Neural crest cell (in vitro differentiated cells): ENCODE measurements at places on chromosomes 11 and 22.
A peak's percentile ranks its signal among the peaks of the same experiment; 100 is the strongest.

GRCh38 chr11:11968511-11969280, 39.7 kb downstream of the DKK3 start:
- no peak for DNase-seq

- no peak for DNase-seq
Observed at GRCh38 chr11:76885390-76886097, 24.8 kb downstream of the ACER3 start.

DNA sequence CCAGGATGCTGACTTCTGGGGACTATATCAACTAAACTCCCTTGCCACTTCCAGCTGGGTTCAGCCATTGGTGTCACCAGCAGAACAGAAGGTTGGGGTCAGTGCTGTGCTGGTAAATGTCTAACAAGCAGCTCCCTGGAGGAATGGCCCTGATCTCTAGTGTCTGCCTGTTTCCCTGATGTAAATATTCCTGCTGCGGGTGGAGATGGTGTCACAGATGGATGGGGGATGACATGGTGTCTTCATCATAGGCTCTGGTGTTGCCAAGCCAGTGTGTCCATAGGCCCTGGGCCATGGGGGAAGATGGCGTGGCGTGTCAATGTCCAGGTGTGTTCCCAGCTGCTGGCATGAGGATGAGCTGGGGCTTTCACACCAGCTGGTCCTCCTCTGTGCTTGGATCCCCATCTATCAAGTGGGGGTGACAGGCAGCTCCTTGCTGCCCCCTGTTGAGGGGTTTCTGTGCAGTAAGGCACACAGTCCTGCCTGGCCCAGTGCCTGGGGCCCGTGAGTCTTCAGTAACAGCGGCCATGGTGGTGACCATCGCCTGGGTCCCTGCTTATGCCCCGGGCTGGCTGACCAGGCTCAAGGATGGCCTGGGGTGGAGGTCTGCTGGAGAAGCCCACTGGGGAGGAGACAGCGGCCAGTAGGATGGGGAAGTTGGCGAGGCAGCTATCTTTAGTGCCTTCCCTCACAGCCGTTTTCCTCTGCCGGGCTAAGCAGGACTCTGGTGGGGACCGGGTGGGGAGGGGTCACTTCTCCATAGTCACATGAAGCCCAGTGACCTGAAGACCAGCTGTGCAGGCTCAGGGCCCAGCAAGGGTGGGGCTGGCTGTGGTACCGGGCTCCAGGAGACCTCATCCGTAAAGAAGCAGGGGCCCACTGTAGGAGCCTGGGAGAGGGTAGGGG, 12.7 kb downstream of the RPL3 start:
- no peak for DNase-seq

- no peak for DNase-seq
Observed at GRCh38 chr11:44165432-44165831, 70.0 kb downstream of the EXT2 start.

DNA sequence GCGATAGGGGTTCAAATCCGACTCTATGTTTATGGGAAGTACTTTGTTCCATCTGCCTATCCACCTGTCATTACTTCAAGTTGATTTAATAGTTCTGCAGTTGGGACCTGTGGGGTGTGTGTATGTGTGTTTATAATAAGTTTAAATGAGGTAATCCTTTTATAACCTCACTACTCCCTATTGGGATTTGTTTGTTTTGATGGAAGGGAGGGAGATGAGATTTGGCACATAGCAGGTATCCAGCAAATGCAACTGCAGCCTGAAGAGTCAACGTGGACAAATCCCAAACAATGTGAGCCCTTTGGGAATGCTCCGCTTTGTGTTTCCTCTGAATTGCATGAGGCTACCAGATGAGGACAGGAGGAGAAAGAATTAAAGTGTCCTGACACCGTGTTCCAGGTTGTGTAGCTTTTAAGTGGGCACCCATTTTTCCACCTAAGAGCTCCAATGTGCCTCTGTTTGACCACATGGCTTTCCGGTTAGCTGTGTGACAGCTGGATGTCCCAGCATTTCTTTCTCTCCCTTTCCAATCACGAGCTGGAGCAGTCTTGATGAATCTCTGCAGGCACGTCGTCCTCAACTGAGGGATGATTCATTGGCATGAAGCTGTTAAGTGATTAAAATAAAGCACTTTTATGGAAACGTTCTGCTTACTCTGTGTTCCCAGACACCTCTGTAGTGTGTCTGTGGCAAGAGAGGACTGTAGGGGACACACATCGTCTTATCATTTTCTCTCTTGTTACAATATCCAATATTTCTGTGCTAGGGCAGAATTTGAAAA, 610.7 kb downstream of the NTM start:
- DNase-seq = no peak

GRCh38 chr11:101187748-101188147, 58.1 kb upstream of the PGR start:
- no peak for DNase-seq

DNA sequence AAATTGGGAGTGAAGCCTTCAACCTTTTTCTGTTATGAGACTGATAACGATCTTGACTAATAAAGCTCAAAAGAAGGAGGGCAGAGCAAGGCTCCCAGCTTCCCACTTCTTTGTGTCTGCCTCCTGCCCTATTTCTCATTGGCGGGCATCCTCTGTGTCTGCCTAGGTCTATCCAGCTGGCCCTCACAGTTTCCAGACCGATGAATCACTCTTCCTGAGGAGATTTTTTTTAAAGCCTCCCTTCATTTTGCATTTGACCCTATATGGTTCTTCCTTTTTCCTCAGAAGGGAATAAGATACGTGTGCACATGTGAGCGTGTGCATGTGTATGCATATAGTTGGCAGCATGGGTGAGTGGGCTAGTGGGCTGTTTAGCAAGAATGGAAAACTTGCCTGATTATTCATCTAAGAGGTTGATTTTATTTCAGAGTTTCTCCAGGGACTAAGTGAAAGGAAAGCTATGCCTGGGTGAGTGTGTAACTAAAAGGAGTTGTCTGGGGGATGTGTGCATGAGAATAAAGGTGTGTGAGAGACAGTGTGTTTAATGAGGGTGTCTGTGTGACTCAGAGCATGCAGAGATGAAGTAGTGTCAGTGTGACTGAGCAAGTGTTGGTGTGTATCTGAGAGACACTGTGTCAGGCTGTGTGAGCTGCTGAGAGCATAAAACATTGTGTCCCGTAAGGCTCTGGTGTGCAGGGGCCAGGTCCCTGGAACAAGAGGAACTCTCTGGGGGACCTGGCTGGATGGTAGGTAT, 12.2 kb downstream of the PHLDB1 start:
- no peak for DNase-seq

DNA sequence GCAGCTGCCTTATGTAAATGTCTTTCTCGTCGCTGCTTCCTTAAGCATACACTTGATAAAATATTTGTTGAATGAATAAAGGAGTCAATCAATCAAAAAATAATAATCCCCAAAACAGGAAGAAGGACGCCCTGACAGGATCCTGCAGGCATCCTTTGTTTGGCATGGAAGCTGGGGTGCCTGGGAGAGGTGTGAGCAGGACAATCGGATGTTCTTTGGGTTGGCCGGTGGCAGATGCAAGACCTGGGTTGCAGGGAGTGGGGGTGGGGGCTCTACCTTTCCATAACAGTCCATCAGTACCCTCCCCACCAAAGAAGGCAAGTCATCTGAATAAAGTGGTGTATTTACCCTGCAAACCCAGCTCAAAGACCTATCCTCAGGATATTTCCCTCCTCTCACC, 1.4 kb upstream of the SHANK2 start:
- no peak for DNase-seq

- no peak for DNase-seq
Observed at GRCh38 chr11:41413843-41414242, 45.6 kb downstream of the LRRC4C start.

- no peak for DNase-seq
Observed at GRCh38 chr11:61092280-61092766, 10.0 kb upstream of the CD5 start.

DNA sequence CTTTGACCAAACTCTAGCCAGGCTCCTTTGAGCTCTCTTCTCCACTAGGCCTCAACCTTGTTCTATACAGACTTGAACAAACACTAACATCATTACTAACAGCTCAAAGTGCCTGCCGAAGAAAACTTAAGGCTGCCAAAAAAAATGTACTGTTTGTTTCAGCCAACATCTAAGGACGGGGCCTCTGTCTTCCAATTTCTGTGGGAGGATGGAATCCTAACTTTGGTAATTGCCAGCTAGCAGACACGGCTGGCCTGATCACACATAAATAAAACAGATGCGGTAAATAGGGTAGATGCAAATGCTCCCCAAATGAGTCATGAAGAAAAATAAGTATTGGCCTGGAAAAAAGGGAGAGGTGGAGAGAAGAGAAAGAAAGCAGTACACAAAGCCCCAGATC, 394.3 kb downstream of the TMEM135 start:
- no peak for DNase-seq

- DNase-seq = peak; percentile 42
Observed at GRCh38 chr22:19631899-19632667, 82.2 kb upstream of the SEPTIN5 start.

- DNase-seq = no peak
Observed at GRCh38 chr22:44002997-44003396, 21.1 kb upstream of the PARVB start.

DNA sequence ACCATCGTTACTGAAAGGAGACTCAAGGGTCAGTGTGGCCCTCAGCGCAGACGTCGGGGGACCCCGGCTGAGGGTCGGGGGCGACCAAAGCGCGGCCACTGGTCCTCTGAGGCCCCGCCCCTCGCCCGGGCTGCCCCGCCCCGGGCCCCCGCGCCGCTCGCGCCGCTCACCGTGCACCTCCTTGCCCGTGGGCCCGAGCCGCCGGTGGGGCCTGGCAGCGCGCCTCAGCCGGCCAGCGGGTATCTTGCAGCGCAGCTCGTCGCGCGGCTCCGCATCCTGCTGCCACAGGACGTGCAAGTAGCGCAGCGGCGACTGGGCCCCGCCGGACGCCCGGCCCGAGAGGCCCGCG, 419 bp downstream of the ANKRD54 start:
- no peak for DNase-seq

GRCh38 chr22:50242406-50242949, 2.3 kb downstream of the TUBGCP6 start:
- DNase-seq = no peak

DNA sequence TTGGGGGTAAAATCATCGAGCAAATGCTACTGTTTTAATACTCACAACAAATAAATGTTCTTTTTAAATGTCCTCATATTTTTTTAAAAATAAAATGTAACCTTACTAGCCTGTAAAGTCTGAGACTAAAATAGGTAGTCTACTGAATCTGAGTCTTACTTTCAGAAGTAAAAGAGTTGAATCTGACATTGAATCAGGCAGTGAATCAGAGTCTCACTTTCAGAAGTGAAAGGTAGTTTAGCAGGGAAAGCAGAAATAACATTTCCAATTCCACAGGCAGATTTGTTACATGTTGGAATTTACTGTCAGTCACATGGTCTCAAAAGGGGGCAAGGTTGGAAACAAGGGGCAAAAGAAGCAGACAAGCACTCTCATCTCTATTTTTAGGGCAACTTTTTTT, 143.0 kb downstream of the ELP4 start:
- no peak for DNase-seq

DNA sequence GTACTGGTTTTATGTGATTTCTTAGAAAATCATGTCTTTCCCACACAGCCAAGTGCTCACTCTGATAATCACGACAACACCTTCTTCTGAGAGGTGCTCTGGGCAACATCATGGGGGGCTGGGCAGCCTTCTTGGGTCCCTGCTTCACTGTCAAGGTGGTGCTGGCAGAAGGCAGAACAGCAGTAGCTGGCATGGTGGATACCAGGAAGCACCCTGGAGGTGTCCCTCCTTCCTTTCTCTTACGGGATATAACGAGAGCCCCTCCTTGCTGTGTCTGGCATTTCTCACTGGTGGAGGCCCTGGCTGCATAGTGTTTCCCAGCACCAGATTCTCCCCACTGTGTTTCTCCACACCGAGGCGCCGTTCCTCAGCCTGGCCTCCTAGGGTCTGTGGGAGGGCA, 60.9 kb downstream of the SCN3B start:
- DNase-seq = no peak

GRCh38 chr22:49016909-49017481, 810.7 kb downstream of the BRD1 start:
- DNase-seq = no peak

GRCh38 chr22:17792854-17793434, 18.7 kb upstream of the BID start:
- no peak for DNase-seq

DNA sequence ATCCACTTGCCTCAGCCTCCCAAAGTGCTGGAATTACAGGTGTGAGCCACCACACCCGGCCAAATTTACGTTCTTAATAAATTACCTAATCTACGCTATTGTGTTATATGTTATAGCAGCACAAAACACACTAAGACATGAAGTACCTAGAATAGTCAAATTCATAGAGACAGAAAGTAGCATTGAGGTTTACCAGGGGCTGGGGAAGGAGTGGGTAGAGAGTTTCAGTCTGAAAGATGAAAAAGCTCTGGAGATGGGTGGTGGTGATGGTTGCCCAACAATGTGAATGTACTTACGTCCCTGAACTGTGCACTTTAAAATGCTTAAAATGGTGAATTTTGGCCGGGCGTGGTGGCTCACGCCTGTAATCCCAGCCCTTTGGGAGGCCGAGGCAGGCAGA, 65.7 kb upstream of the NUP50 start:
- DNase-seq = no peak

DNA sequence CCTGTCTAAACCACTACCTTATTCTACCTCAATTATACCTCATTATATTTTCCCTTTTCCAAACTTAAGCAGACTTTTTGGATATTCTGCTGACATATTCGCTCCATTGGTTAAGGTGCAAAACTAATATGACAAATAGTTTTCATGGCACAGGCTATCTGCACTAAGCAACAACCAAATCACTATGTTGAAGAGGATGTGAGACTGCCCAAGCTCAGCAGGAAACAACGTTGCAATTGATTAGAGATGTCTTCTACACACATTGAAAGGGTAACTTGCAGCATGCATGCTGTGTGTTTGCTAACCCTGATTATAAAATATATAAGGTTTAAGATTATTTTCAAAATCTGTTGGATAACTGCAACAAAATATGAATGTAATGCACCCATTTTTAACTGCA, 61.6 kb downstream of the STK33 start:
- no peak for DNase-seq

- no peak for DNase-seq
Observed at GRCh38 chr11:46001448-46001914, 79.0 kb downstream of the LARGE2 start.

DNA sequence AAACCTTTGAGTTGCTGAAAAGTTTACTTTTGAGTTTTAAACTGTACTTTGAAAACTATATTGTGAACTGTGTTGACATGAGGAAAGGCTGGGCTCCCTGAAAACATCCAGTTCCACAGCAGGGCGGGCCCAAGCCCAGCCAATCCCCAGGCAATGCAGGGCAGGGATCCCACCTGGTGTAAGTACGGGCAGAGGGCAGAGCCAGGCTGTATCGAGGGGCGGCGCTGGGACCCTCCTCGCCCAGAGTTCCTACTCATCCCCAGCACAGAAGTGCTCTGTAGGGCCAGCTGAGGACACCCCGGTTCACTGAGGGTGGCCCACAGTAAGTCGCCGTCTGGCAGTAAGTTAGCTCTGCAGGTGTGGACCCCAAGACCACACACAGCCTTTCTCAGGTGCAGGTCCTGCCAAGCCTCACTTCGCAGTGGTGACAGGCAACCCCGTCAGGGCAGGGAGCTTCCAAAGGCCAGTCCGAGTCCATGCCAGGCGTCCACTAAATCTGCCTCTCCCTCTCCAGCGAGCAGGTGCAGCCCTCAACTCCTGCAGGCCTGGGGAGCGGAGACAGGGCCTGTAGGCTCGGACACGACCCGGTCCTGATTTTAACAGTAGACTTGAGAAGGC, 6.3 kb downstream of the RASSF7 start:
- DNase-seq = no peak

- no peak for DNase-seq
Observed at GRCh38 chr11:45278714-45279113, 7.4 kb downstream of the SYT13 start.

GRCh38 chr22:50361222-50361621, 18.1 kb downstream of the PPP6R2 start:
- no peak for DNase-seq
